Brain pericyte (primary cell): ENCODE measurements at places on chromosomes 12 and 14.

GRCh38 chr14:50770586-50770985 is 60.4 kb downstream of the NIN start:
- DNase-seq = no peak

DNA sequence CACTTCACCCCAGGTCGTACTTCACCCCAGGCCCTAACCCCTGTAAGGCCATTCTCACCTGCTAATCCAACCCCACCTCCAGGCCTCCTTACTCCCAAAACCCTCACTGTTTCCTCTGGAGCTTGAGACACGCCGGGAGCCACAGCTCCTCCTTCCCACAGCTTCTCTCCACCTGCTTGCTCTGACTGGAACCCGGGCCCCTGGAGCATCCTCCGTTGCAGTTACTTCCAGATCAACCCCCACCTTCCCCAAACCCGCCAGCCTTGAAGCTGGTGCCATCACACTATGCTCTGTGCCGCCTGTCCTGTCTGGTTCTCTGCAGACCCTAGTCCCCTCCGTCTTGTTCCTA is 34.6 kb upstream of the PPP2R5C start:
- DNase-seq = no peak

DNA sequence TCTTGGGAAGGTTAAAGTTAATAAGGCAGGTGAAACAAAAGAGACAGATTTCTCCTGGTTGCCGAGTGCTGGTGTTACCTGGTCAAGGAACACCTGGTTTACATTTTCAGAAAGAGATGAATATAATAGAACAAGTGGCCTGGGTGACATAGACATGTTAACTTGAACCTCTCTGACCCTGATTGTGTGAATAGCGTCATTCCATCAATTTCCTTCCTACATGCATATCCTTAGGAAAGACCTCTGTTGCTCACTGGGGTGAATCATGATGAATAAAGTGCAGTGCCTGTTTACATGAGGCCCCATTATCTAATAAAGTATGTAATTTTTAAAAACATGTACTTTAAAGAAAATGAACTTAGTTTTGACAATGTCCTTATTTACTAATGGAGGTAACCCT is 1822.9 kb upstream of the FLRT2 start:
- no peak for DNase-seq

DNA sequence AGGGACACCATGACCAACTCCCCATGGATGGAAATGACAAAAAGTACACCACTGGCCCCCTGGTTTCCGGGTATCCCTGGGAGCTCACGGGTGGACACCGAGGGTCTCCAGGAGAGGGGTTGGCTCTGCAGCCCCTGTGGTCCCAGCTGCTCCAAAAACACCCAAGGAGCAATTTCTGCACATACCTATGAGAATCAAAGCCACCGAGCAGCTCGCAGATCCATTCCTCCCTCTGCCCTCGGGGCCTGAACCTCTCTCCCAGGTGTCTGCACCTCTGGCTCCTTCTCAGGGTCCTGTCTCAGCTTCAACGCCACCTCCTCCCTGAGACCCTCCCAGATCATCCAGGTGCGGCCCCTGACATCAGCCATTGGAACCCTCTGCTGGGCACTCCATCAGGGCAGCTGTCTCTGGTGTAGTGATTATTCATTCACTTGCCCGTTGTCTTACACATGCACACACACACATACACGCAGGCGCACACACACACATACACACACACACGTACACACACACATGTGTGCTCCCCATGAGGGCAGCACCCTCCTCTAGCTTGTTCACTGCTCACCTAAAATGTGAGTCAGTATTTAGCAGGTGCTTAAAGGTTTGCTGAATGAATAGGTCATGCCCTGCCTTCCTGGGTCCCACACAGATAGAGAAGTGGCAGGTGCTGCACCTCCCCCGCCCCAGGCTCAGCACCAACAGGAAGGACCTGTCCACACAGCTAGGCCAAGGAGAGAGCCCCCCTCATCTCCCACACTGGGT is 5.9 kb downstream of the RIMBP2 start:
- DNase-seq = no peak

DNA sequence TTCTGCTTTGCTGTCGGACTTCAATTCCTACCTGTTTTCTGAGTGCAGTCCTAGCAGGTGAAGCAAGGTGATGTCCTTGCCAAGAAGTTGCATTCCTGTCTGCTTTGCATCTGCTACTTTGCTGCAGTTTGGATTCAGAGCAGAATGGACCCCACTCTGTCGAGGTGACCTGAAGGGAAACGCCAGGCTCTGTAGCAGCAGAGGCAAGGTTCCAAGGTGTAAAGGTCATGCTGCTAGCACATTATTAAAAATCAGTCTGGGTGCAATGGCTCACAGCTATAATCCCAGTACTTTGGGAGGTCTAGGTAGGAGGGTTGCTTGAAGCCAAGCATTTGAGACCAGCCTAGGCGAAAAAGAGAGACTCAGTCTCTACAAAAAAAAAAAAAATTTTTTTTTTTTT is 17.3 kb upstream of the ALDH2 start:
- no peak for DNase-seq

DNA sequence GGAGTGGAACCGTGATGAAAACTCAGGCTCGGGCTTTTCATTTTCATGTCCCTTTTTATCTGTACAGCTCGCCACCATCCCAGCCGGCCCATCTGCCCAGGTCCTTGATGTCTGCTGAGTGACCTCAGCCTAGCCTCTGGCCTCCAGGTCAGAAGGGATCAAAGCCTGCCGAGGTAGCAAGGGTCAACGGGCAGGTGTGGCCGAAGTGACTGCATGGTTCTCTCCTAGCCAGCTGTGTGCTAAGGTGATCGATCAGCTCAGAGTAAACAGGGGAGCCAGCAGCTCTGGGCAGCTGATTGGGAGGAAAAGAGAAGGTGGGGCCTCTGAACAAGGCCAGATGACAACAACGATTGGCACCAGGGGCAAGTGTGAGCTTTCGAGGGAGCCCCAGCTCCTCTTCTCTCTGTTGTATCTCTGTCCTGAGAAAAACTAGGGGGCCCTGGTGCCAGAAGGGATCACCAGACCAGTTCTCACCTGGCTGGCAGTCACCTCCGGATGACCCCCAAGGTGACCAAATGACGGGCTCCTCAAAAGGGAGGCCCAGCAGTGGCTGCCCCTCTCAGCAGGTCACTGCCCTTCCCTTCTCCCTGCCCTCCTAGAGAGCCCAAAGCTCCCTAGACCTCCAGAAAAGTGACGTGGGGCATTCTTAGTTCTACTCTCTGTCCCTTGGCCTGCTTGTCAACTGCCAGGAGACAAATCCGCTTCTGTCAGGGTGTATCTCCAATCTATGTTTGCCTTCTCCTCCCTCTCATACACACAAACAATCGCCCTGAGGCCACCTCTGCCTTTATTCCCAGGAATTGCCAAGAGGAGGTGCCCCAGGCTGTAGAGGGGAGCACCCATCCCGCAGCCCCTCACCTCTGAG is 3.4 kb downstream of the SLC6A12 start:
- no peak for DNase-seq

DNA sequence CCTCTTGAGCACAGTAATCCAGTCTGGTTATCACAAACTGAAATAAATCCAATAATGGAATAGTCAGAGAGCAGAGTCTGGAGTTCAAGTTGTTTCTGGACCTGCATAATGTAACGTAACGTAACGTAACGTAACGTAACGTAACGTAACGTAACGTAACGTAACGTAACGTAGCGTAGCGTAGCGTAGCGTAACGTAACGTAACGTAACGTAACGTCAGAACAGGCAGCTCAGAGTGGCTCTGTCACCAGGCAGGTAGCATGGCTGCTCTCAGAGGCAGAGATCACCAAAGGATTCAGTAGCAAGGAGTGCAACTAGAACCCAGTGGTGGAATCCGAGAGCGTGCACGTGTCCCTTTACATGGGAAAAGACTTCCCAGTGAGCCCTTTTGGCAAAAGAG is 85.7 kb upstream of the USP44 start:
- DNase-seq = no peak

- DNase-seq = no peak
Observed at GRCh38 chr12:113190761-113191160, 5.2 kb downstream of the RITA1 start.

DNA sequence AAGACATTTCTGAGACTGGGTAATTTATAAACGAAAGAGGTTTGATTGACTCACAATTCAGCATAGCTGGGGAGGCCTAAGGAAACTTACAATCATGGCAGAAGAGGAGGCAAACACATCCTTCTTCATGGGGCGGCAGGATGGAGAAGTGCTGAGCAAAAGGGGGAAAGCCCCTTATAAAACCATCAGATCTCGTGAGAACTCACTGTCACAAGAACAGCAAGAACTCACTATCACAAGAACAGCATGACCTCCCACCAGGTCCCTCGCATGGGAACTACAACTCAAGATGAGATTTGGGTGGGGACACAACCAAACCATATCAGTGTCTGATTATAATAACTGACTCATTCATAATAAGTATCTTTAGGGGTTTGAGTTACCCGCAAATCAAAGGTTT is 6.4 kb downstream of the SLC39A9 start:
- no peak for DNase-seq

GRCh38 chr12:109951136-109951535 is 45.0 kb downstream of the GIT2 start:
- no peak for DNase-seq

GRCh38 chr14:98912655-98913054 is 359.3 kb downstream of the BCL11B start:
- DNase-seq = no peak

DNA sequence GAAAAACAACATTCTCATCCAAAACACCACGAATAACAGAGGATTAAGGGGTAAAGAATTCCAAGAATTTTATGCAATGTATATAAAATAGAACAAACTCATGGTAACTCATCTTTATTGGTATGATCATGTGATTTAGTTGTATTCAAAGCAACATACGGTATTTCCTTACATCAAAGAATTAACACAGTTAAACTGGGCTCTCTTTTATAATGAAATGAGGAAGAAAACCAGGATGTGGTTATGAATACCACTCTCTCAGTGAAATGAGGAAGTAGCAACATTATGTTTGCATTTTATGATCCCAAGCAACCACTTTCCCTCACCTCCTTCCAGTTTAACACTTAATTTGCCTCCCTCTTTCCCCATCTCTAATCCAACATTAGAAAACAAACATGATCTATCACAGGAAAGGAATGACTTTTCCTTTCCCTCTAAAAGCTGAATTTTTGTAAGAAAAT is 22.9 kb downstream of the SPTLC2 start:
- no peak for DNase-seq

DNA sequence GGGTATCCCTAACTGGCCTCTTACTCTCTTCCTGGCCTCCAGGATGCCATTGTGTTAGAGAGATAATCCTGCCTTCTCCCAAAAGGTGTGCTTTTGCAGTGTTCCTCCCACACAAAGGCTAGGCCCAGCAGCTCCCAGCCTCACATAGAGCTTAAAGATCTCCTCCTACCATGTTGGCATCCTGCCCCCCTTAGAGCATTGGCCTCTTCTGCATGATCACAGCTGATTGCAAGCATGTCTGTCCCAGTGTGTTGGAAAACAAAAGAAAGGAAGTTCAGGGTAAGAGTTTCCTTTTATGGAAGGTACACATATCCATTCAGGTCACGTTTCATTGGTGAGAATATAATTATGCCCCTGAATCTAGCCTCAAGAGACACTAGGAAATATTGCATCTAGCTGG is 405.4 kb downstream of the TMTC2 start:
- no peak for DNase-seq

DNA sequence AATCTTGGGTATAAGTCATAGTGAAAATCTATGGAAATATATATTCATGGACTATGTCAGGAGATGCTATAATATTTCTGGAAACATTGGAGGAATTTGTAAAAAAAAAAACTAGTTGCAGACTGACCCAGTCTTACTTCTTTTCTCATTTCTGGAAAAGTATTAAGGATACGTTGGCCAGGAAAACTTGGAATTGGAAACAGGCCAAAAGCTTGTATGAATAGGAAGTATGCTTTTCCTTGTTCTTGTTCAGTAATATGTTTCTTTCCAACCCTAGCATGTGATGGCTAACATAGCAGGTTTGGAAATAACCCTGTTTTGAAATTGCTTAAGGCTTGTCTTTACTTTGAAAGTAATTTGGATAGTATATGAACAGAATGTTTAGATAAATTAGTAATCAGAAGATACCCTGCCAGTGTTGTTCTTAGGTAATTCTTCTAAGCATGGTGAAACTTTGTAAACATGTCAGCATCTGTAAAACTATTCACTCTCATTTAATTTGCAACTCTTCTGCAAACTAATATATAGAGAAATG is 316.2 kb downstream of the NPAS3 start:
- no peak for DNase-seq

DNA sequence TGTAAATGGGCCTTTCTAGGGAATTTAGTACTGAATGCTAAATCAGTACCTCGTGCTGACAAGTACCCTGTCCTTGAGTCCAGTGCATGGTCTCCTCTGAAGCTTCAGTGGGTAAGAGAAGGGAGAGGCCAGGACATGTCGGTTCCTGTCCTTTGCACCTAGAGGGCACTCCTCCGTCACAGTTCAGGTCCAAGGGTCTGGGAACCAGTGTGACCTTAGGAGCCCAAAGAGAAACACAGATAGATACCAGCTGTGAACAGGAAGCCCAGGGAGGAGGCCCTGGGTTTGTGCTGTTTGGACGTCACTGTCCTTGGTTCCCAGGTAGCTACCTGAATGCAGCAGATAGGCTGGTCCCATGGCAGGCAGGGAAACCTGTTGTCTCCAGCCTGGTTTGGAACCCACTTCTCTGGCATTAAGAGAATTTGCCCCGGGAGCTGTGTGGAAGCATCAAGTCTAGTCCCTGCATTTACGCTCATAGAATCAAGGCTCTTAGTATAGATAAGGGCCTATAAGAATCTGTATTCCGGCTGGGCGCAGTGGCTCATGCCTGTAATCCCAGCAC is 3.9 kb upstream of the FGF23 start:
- no peak for DNase-seq

DNA sequence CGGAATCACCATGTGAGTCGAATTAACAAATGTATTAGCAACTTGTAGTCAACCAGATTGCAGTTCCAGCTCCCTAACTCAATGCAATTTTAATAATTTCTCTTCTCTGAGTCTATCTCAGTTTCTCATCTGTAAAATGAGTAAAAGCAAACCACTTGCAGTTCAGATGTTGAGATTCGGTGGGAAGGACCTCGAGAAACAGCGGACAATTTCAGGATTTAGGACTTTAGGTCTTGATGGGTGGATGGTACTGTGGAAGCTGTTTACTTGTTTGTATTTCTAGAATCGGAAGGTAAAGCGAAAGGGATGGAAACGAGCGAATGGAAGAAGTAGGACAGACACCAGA is 510 bp upstream of the TTC8 start:
- no peak for DNase-seq
